Activated naive CD8-positive, alpha-beta T cell treated with anti-CD3 and anti-CD28 coated beads, Interleukin-2, amount 10 ng/mL, durations not matched to agents 7 days and 5 days (primary cell): ENCODE measurements at places on chromosomes 1 and 21. TPM values are rescaled to one million over a fixed set of nuclear protein-coding genes. Genes with fewer than 3 reads are reported as not detected.

Gene ACTL8
- not detected for total RNA-seq

Gene VHLL
- total RNA-seq, result not detected

Gene MRPS14
- total RNA-seq, result 34.0 TPM

Gene APCS
- total RNA-seq, result not detected

Gene ZNF687
- 37.0 TPM for total RNA-seq

DNA sequence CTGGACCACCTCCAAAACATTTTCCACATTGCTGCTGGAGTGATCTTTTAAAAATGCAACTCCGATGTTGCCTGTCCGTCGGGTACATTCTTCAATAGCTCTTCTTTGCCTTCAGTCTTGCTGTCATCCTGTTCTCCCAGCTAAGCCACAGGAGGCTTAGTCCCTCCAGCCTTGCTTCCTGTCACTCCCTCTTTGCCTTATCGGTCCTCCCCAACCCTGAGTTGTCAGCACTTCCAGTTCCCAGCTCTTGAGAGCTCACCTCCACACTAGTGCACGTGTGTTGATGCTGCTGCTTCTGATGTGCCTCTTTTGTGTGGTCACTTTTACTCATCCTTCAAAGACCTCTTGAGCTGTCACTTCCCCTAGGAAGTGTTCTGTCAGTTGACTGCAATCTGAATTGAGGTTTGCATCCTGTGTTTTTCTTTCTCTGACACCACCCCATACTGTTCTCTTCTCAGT lies 15.3 kb downstream of the UCK2 start:
- no peaks in the 10 kb centered on the region for H3K27me3 ChIP-seq
- peak overlapping the region; percentile 33 for H3K4me3 ChIP-seq
- H3K36me3 ChIP-seq, result peaks cover 2% of the 10 kb centered on the region
- H3K27ac ChIP-seq, result no peak overlapping the region

DNA sequence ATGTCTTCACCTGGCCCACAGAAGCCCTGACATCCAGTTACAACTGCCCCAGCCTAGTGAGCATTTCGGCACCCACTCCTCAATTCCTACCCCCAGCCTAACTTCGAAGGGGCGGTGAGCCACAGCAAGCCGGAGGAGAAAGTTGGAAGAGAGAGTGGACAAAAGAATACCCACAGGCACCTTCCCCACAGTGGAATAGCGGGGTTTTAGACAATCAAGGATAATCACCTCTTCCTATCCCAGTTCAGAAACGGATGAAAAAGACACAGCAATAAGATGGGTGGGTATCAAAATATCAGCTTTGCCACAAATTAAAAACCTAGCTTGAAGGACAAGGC lies 1.3 kb upstream of the LSS start:
- H3K36me3 ChIP-seq, result peaks cover 42% of the 10 kb centered on the region
- H3K4me3 ChIP-seq, result peak overlapping the region; percentile 99
- no peaks in the 10 kb centered on the region for H3K27me3 ChIP-seq
- no peak for DNase-seq
- peaks cover 54% of the 10 kb centered on the region for H3K4me1 ChIP-seq

- no peak for DNase-seq
- no peaks in the 10 kb centered on the region for H3K4me1 ChIP-seq
- no peak overlapping the region for H3K27ac ChIP-seq
- H3K27me3 ChIP-seq, result peaks cover 3% of the 10 kb centered on the region
- no peak overlapping the region for H3K4me3 ChIP-seq
- H3K36me3 ChIP-seq, result no peaks in the 10 kb centered on the region
Measured at GRCh38 chr1:33966346-33967141, 102.7 kb downstream of the HMGB4 start.

DNA sequence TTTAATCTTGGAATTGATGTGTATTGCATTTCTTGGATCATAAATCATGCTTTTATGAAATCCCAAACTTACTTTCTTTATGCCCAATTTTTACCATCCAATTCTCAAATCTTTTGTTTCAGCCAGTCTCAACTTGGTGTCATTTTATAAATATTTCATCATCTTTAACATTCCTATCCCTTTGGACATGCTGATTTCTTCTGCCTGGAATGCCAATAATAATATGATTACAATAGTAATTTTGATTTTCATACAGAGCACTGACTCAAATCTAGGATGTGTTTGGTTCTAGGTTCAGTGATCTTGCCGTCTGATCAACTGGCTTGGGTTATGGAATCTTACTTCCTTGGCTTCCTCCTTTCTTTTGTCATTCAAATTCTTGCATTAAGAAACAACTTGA lies 12.8 kb downstream of the RRP15 start:
- H3K36me3 ChIP-seq, result no peaks in the 10 kb centered on the region
- no peaks in the 10 kb centered on the region for H3K27me3 ChIP-seq
- no peak overlapping the region for H3K27ac ChIP-seq
- H3K4me1 ChIP-seq, result peaks cover 7% of the 10 kb centered on the region
- no peak for DNase-seq
- H3K4me3 ChIP-seq, result no peak overlapping the region

- peaks cover 2% of the 10 kb centered on the region for H3K4me1 ChIP-seq
- H3K27ac ChIP-seq, result no peak overlapping the region
- DNase-seq, result no peak
- no peaks in the 10 kb centered on the region for H3K36me3 ChIP-seq
Measured at GRCh38 chr1:46409063-46409372, 14.9 kb downstream of the FAAH start.
